ENCODE measurements at places on chromosomes 7 and 10.

DNA sequence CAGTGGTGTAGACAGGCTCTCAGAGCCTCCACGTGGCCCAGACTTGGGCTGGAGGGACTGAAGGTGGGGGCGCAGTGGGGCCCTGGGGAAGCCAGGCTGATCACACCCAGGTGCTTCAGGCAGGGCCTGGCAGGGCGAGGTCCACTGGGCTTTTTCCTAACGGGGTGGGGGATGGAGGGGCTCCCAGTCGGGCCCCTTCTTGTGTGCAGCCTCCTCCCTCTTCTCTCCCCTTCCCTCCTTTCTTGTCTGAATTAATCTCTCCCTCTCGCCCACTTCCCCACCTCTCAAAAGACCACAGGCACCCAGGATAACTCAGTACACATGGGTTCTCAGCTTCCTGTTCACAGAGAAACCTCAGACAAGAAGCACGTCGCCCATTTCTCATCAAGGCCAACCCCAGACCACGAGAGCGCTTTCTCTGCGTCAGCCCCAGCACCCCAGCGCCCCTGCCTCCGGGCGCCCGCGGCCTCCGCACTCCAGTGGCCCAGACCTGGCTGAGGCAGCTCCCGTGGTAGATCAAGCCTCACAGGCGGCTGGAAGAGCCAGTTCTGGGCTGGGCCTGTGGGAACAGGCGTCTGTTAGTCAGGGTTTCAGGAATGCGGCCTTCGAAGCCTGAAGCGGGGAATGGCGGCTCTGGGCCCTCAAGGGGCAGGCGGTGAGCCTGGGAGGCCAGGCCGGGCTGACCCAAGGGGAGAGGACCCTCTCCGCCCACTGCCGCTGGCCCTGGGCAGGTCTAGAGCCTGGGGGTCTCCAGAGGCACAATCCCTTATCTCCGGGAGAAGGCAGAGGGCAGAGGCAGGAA is 50.6 kb downstream of the PWWP2B start:
- peak; percentile 31 for DNase-seq

DNA sequence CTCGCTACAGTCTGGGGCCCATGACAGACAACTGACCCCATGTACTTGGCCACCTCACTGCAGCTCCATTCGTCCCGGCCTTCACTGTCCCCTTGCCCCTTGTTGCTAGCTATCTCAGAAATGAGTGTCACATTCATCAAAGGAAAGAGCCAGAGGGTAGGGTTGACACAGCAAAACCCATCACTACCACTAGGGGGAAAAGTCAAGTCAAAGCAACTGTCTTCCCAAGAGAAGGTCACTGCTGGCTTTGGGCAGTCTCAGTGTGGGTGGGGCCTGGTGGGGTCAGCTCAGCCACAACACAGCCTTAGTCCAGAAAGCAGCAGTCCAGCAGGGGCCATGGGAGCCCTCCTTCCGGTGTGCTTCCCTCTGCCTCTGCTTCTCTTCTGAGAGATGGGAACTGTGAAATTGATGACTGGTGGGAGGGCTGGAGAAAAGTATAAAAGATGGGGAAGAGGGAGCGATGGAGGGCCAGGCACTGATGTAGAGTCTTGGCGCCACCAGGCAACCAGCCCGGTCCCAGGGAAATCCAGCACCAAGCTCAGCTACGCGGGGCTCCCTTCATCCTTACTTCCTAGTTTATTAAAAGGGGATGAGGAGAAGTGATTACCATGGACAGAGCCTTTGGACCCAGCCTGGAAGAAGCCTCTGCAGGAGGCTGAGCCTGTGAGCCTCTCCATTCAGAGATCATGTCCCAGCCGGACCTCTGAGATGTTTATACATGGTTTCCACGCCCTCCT is 58.0 kb downstream of the PLXNA4 start:
- no peak for DNase-seq

- DNase-seq, result no peak
Measured at GRCh38 chr10:12187321-12187905, 8.3 kb downstream of the NUDT5 start.

DNA sequence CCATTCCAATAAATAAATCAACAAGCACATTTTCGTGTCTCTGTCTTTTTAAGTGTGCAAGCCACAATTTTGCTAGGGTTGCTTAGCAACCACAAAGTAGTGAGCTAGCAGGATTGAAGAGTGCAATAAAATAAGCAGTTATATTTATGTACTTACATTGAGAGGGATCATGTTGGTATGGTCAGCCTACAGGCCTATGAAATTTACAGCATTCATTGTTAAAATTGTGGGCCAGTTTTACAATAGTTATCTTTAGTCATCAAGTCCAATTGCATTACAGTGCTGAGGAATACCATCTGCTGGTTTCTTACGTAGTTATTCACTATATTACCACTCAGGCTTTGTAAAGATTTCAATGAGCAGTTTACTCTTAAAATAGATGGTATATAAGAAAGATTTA is 192.5 kb upstream of the POT1 start:
- DNase-seq, result no peak

DNA sequence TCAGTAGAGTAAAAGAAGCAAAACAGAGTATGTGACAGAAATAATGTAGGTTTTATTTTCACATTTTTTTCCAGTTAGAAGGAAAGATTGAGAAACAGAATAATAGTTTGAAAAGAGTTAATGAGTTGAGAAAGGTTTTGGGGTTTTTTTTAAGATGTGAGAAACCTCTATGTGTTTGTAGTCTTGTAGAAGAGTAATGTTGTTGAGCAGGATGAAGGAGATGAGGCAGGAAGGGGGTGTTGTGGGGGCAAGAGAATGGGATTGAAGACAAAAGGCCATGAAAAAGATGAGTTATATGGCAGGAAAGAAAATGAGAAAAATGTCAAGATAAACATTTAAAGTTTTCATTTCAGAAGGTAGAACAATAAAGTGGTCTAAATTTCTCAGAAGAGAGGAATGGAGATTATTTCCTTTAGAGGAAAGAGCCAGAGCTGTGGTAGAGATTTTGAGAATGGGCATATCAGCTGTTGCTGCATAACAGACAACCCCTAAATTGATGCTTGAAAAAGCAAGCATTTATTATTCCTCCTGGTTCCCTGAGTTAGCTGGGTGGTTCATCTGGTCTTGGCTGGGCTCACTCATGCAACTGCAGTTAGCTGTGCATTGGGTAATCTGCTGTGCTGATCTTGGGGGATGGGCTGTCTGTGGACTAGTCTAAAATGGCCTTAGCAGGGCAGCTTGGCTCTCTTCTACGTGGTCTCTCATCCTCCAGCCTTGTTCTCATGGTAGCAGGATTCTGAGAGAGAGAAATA is 27.1 kb downstream of the PCGF5 start:
- no peak for DNase-seq

GRCh38 chr10:13593535-13593934 is 6.8 kb downstream of the PRPF18 start:
- no peak for DNase-seq

GRCh38 chr10:63583909-63584724 is 62.9 kb downstream of the REEP3 start:
- no peak for DNase-seq

- DNase-seq, result no peak
Measured at GRCh38 chr10:87685832-87686574, 26.3 kb downstream of the PAPSS2 start.

- DNase-seq, result no peak
Measured at GRCh38 chr10:44053391-44053790, 331.5 kb downstream of the CXCL12 start.

DNA sequence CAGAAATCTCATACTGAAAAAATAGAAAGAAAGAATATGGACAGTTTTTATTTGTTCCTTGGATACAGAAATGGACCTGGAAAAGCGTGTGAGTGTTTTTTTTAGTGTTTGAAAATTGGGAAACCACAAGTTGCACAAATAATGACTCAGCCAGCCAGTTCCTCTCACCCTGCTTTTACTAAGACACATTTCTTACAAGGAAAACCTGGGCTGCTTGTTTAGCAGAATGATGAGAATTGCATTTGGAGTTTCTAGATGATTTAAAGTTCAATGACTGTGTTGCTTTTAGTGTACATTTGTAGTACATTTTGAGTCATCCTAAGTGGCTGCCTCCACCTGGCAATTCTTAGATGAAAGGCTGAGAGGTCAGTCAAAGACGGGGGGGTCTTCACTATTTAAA is 218.7 kb downstream of the ABCA13 start:
- DNase-seq, result no peak

GRCh38 chr7:139117599-139118233 is 8.2 kb upstream of the ZC3HAV1 start:
- no peak for DNase-seq

GRCh38 chr7:16065939-16066338 is 355.4 kb downstream of the CRPPA start:
- DNase-seq, result no peak

- DNase-seq, result no peak
Measured at GRCh38 chr7:98317366-98318040, 36.0 kb downstream of the BRI3 start.

- DNase-seq, result no peak
Measured at GRCh38 chr7:25311346-25311745, 83.1 kb upstream of the NPVF start.

- peak; percentile 29 for DNase-seq
Measured at GRCh38 chr10:119416855-119417254, 125.7 kb downstream of the RGS10 start.

DNA sequence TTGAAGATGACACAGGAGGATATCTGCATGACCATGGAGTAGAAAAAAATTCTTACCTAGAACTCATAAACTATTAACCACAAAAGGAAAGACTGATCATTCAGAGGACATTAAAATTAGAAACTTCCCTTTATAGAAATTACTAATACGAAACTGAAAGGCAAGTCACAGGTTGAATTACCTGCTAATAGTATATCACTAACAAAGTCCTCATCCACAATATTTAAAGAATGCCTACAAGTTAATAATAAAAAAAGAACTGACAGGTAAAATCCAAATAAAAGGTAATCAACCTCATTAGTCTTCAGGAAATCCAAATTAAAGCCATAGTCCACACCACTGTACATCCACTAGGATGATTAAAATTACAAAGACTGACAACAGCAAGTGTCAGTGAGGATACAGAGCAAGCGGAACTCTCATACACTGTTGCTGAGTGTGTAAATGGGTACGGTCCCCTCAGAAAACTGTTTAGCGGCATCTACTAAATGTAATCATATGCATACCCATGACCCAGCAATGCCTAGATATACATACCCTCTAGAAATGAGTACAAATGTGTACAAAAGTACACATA is 71.2 kb downstream of the ARHGAP21 start:
- no peak for DNase-seq

DNA sequence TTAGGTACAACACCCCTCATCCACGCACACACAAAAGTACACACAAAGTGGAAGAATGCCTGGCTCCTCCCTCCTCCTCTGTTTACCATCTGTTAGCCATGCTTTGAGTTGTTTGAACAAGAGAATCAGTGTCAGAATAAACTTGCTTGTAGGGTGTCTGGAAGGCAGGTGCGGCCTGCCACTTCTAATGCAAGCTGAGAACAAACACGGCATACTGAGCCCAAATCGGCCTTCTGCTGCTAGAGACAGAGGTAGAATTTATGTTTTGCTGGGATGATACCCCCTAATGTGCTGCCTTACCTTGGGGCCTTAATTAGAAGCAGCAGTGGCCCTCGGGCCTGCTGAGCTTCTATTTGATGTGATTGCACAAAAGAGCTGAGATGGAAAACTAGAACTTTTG is 24.9 kb upstream of the FAM180A start:
- DNase-seq, result no peak

DNA sequence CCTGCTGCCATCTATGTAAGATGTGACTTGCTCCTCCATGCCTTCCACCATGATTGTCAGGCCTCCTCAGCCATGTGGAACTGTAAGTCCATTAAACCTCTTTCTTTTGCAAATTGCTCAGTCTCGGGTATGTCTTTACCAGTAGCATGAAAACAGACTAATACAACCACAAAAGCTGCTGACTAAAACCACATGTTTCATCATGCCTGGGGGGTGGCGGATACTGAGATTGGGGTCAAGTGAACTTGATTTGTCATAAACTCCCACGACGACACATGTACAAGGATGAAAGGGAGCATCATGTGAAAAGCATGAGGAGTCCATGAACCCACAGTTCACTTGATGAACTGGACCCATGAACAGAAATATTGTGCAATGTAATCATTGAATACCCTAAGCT is 134.9 kb upstream of the ANK3 start:
- peak; percentile 13 for DNase-seq

DNA sequence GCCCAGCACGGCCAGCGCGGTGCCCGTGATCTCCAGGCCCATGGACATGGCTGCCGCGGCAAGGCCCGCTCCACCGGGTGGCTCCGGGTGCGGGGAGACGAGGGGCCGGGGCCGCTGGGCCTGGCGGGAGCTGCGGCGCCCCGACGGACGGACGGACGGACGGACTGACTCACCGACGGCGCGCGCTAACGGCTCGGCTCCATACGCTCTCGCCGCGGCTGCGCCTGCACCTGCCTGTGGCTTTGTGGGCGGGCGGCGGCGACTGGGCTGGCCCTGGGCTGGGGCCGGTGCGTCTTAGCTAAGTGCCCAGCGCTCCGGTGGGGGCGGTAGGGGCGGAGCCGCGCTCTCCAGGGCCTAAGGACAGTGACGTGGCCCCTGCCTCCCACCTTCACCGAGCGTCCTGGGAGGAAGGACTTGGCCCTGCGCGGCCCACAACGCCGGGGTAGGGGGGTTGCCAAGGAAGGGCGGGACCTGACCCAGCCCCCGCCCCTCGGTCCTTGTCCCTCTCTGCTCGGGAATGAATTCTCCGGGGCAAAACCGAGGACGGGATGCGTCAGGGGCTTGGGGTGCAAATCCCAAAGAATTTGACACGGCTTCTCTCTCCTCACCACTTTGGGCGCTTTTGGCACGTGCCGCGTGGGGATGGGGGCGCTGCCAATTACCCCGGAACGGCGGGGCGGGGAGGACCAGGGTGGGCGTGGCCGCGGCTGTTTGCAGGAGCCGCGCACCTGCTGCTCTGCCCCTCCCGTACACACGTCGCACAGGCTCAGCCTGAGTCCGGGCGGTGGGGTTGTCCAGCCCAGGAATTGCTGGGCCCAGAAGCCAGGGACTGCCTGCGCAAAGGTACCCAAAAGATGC is at the start of gene CLDN3:
TSS of gene CLDN3 (minus strand) at position 269 of the 858 bp plus-strand sequence. CDS start at position 48, 221 bp downstream.
- no peak for DNase-seq

DNA sequence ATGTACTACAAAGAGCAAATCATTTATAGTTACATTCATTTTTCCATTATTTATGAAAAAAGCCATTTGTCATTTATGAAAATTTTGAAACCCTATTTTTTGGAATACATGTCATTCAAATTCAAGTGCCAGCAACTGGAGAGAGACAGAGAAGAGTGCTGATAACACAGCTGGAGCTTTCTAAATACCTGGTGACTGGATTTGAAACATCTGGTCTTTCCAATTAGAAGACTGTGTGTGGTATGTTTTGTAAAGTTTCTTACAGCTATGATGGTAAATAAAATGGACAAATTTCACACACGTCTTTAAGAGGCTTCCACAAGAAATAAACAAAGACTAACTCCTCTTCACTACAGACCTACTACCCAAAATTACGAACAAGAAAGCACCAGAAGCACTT is 56.8 kb downstream of the CHCHD3 start:
- no peak for DNase-seq

GRCh38 chr7:122702872-122703510 is at the start of gene RNF148:
Gene RNF148, minus strand, starts transcription at chr7:122702922. Its CDS starts 172 bp downstream, at chr7:122702750.
- DNase-seq, result no peak

- DNase-seq, result no peak
Measured at GRCh38 chr7:65923316-65923715, 50.4 kb downstream of the VKORC1L1 start.
